ENCODE measurements at places on chromosomes 6 and 20.

DNA sequence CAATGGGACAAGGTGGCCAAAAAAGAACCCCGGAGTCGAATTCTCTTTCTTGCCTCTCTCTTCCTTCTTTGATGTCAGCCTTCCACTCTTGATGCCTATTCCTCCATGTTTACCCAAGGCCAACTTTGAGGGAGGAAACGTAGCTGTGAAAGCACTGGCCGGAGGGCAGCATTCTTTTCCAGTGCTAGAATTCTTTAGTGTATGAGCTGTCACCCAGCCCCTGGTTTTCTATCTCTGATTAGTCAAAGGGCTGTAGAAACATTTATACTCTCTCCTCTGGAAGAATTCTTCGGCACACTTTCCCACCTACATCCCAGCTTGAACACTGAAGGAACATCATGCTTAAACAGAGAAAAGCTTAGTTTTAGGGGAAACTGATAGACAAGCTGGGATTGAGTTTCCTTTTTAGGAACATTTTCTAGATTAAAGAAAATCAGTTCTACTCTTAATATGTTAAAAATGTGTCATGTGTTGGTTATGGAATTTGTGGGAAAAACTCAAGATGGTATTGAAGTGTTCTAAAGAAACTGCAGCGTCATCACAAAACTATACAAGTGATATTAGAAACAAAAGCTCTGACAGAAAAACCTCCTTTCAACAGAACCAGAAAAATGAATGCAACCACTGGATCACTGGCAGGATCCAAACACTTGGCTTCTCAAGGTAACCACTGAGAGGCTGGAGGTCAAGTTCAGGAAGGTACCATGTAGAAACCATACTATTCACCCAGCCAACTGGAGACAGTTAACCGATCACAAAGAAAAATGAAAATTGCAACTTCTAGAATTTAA lies 20.7 kb upstream of the UTRN start:
- no peak for DNase-seq

- DNase-seq = no peak
These were observed 11.7 kb downstream of the SOD2 start for GRCh38 chr6:159681191-159681880.

- DNase-seq = no peak
These were observed 126.9 kb upstream of the SCGN start for GRCh38 chr6:25525078-25525477.

DNA sequence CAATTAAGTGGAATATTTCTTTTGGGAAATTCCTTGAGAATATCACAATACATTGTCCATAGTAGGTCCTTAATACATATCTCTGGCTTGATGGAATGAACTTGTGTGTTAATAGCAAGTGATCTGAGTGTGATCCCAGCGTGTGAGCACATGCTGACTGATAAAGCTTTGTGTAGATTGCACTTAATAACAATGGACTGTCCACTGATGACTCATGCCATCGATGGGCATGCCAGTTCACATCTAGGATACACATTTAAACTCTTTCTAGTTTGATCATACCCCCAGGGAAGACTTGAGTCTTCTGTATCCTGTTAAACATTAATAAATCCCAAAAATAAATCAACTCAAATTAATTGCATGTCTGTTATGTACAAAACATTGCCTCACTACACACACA lies 454.3 kb upstream of the SPTLC3 start:
- DNase-seq = no peak

GRCh38 chr6:114471450-114471849 lies 128.6 kb upstream of the HS3ST5 start:
- DNase-seq = no peak

DNA sequence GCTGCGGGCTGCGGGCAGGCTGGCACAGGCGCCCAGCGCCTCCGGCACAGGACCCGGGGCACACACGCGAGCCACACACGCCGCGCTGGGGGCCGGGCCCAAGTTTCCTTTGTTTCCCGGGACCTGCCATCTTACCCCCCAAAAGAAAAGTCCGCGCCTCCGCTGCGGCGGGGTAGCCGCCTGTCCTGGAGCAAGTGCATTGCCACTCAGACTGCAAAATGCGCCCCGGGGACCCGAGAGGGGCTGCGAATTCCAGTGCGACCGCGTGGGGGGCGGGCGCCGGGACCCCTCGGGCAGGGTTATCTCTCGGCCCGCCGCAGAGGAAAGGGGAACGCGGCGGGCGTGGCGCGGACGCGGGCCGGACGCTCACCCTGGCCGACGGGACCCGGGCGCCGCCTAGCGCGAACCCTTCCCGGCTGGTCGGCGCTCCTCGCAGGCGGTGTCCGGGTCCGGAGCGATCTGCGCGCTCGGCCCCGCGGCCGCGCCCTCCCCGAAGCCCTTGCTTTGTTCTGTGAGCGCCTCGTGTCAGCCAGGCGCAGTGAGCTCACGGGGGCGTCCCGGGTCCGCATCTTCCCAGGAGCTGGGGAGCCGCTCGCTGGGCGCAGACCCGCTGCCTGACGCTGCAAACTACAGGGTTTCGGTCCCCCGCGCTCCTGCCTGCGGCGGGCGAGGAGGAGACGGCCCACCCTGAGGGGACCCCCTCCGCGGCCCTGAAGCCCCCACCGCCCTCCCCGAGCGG lies 639 bp upstream of the CD24 start:
- DNase-seq = no peak

DNA sequence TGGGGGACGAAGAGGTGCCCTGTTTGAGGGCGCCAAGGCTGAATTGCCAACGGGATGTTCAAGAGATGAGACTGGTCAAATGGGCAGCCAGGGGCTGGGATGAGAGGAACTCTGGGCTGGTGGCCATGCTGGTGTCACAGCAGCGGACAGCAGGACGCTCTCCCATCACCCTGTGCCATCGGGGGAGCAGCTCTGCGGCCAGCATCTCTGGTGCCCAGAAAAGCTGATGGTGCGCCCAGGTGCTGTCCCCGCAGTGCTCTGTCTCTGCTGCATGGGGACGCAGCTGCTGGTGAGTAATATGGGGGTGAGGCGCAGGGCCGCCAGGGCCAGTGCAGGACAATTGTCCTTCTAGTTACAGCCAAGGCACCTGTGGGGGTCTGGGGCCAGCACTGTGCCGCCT lies 4.9 kb upstream of the HRH3 start:
- DNase-seq = no peak

- no peak for DNase-seq
These were observed 68.9 kb upstream of the FAM184A start for GRCh38 chr6:119147101-119148053.

GRCh38 chr6:120254651-120255050 lies 905.1 kb upstream of the MAN1A1 start:
- no peak for DNase-seq

- DNase-seq = no peak
These were observed 3.8 kb downstream of the TRAF3IP2 start for GRCh38 chr6:111601886-111602285.

GRCh38 chr6:162684961-162685360 lies 42.6 kb downstream of the PRKN start:
- DNase-seq = no peak

DNA sequence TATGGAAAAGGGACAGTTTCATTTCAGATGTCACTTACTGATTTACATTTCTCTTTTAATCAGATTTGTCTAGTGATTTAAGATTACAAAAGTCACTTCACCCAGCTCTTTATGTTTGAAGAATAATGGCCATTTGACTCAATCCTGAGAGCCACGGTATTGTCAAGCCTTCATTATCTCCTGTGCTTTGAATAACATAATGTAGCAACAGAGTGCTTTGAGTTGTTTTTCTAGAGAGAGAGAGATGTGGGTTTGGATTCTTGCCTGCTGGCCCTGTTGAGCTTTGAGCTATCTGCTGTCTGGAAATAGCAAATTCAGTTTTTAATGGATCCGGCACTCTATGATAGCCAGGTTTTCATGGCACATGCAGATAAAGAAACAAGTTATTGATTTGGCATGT lies 478.4 kb upstream of the SOX4 start:
- no peak for DNase-seq

DNA sequence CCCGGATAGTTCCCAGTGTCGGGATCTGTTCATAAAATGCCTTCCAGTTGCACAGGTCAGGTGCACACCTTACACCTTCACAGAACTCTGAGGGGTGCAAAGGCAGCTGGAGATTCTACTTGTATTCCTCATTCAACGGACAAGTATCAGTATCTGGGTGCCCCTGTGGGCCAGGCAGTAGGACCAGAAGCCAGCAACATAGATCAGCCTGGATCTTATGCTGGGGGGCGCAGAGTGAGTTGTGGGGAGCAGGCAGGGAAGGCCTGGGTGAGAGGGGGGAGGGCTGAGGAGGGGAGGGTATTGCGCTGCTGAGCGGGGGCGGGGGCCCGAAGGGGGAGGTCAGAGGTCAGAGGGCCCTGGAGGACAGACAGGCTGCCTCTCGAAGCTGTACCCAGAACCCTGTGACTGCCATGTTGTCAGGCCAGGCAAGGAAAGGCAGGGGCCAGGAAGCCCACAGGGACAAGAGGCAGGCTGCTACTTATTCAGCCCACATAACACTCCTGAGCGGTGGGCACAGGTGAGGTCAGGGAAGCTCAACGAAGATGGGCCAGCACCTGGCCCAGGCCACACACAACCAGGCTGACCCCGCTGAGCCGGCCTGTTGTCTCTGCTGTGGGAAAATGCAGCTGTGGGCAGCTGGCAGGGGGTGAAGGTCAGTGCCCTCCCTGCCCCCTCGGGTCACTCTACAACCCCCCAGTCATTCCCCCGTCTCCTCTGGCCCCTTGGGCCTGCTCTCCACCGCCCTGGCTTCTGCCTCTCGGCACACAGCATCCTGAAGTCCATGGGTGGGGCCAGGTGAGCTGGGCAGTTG lies 1.1 kb downstream of the OPRL1 start:
- no peak for DNase-seq

- DNase-seq = no peak
These were observed 53.0 kb upstream of the CHD6 start for GRCh38 chr20:41671143-41671542.

DNA sequence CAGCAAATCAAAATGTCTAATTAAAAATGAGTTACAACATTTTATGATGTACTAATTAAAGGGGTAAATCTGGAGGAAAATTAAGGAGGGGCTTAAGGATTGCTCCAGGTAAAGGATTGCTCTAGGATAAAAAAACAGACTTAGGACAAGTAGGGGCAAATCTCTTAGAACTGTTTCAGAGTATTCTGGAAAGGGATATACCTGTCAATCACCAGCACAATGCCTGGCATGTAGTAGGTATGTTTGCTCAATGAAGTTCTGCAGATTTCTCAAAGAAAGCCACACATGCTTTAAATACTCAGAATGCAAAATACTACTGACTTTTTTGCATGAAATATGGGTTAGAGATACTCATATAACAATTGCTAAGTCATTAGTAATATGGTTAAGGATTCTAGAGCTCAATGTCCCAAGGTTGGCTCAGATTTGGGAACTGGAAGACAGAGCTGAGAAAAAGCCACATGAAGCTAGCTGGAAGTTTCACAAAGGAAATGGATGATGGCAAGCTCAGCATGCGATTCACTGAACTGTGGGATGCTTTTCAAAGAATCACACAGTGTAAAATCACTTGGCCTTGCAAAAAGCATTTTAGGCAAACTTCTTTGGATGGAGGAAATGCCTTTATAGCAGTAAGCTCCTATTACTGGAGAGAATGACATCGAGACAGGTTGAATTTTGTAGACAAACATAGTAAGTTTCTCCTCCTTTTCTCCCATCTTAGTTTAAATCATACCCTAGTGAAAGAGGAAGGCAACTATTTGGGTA lies 72.8 kb downstream of the MAP3K5 start:
- no peak for DNase-seq

- no peak for DNase-seq
These were observed 122.2 kb downstream of the COL19A1 start for GRCh38 chr6:69988458-69989126.

- DNase-seq = no peak
These were observed 16.1 kb downstream of the TP53INP2 start for GRCh38 chr20:34720266-34720665.

GRCh38 chr6:50288881-50289280 lies 239.2 kb upstream of the DEFB112 start:
- no peak for DNase-seq

DNA sequence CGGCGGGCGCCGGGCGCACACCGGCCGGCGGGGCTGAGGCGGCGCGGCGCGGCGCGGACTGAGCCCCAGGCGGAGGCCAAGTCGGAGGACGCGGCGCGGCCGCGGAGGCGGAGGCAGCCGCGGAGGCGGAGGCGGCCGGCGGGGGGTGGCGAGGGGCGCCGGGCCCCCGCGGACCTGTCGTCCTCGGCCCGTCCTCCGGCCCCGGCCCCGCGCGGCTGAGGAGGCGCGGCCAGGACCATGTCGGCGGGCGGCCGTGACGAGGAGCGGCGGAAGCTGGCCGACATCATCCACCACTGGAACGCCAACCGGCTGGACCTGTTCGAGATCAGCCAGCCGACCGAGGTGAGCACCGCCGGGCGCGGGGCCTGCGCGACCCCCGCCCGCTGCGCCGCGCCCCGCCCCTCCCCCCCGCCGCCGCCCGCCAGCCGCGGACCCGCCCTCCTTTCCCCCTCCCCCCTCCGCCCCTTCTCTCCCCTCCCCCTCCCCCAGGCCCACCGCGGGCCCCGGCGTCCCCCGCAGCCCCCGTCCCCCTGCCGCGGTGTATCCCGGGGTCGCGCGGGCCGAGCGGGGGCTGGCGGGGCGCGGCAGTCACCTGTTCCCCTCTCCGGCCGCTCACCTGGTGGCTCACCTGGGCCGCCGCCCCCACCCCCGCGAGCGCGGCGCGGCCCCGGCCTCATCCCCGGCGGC lies at the start of gene AFDN:
TSS of gene AFDN (plus strand) at position 16 of the 687 bp plus-strand sequence. CDS start at position 238, 222 bp downstream.
- no peak for DNase-seq

DNA sequence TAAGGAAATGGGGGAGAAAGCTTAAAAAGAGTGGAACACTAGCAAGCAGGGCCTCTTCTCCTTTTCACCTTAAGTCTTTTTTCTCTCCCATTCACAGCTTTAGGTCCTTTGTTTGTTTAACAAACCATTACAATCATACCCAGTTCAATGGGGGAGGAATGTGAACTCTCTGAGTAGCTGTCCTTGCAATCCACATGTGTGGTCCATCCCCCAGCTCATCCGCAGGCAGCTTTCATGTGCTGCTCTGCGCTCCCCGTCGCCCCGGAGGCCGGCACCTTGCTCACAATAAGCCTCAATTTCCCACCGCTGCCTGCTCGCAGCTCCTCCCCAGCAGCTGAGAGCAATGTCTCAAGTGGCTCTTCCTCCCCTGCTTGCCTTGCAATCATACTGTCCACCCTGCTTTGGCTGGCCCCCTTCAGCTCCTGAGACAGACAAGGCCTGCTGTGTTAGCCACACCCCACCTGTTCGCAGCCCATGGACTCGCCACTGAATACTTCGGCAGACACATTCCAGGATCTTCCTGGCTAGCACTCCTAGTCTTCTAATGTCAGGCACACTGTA lies 49.1 kb downstream of the PLAGL1 start:
- no peak for DNase-seq

DNA sequence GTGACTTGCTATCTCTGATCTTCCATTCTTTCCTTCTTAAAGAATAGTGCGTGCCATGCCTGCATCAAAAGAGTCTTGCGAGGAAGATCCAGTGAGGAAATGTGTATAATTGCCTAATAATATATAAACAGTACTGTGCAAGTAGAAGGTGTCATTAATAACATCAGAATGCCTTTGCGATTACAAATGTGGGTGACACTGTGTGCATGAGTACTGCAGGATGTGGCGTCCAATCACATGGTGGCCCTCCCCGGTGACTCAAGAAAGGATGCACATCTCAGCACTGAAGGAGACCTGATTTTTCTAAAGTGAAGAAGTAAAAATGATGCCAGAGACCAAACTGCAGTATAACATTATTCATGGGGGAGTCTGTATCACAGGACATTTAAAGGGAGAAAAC lies 107.5 kb upstream of the EDN1 start:
- no peak for DNase-seq

All from stimulated activated CD8-positive, alpha-beta memory T cell treated with anti-CD3 and anti-CD28 coated beads, Interleukin-4, amount 100 ng/mL, for 1 hour (primary cell).